T-helper 17 cell (primary cell): ENCODE measurements at places on chromosomes 6 and 20.
A peak's percentile ranks its signal among the peaks of the same experiment; 100 is the strongest.

DNA sequence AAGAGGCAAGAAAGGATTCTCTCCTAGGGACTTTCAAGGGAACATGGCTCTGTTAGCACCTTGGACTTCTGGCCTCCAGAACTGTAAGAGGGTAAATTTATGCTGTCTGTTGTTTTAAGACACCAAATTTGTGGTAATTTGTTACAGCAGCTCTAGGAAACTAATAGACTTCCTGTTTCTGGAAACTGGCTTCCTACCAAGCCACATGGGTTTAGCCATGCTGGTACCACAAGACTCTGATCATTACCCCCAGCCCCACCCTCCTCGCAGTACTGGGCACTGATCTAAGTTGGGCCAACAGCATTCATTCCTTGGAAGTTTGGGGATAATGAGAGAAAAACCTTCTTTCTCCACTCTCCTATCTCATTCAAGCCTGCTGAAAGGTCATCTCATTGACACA is 109.5 kb upstream of the SMLR1 start:
- DNase-seq: no peak

GRCh38 chr6:6251555-6252280 is 68.7 kb downstream of the F13A1 start:
- DNase-seq: no peak

GRCh38 chr20:44479643-44480042 is 4.0 kb downstream of the TTPAL start:
- DNase-seq: no peak

GRCh38 chr6:142226731-142227130 is 75.1 kb upstream of the ADGRG6 start:
- no peak for DNase-seq

- no peak for DNase-seq
These were observed 172.4 kb upstream of the SSTR4 start for GRCh38 chr20:22862671-22863230.

DNA sequence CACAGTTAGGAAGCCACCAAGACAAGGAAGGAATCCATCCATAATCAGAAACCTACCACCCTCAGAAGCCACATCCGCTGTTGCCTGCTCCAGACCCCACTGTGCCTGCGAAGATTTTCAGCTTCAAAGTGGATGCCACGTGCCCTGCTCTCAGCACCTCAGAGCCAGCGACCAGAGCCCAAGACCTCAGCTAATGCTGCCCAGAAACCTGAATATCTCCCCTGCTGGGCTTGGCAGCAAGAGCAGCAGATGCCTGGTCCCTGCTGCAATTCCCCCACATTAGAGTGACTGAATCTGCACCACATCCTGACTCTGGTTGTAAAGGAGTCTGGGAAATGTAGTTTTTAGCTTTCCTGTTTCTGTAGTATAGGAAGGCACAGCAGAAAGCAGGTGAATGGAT is 10.7 kb upstream of the ULBP3 start:
- DNase-seq: no peak

- DNase-seq: no peak
These were observed 27.0 kb downstream of the SOD2 start for GRCh38 chr6:159665868-159666635.

DNA sequence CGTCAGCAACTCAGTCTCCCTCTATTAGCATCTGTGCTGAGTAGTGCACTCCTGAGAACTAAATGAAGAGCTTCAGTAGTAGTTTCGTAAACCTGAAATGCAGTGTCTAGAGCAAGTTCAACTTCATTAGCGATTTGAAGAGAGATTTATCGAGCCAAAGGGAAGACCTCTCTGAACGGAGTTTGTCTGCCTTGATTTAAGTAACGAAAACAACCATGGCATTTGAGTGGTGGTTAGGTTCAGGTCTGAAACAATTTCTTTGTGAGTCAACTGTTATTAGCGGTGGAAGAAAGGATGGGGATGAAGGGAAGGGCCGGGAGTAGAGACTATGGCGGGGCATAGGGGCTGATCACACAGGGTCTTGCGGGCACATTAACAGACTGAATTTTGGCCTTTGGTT is 150.5 kb downstream of the BCAS1 start:
- DNase-seq: no peak

- no peak for DNase-seq
These were observed 21.5 kb downstream of the EPM2A start for GRCh38 chr6:145713773-145714172.

GRCh38 chr20:45070932-45071632 is 29.8 kb downstream of the KCNS1 start:
- no peak for DNase-seq

DNA sequence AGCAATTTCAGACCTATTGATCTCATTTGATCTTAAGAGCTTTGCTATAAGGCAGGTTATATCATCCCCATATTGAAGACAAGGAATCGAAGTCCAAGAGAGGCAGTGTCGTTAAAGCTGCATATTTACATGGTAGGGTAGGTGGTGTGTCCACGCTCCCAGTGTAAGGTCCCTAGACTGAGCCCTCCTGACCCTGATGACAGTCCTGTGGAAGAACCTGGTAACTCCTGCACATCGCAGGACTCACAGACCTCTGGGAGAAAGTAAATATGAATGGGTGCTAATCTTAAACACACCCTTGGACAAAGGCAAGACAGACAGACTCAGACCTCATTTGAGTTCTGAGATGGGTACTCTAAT is 602 bp upstream of the HLA-DPB1 start:
- no peak for DNase-seq

DNA sequence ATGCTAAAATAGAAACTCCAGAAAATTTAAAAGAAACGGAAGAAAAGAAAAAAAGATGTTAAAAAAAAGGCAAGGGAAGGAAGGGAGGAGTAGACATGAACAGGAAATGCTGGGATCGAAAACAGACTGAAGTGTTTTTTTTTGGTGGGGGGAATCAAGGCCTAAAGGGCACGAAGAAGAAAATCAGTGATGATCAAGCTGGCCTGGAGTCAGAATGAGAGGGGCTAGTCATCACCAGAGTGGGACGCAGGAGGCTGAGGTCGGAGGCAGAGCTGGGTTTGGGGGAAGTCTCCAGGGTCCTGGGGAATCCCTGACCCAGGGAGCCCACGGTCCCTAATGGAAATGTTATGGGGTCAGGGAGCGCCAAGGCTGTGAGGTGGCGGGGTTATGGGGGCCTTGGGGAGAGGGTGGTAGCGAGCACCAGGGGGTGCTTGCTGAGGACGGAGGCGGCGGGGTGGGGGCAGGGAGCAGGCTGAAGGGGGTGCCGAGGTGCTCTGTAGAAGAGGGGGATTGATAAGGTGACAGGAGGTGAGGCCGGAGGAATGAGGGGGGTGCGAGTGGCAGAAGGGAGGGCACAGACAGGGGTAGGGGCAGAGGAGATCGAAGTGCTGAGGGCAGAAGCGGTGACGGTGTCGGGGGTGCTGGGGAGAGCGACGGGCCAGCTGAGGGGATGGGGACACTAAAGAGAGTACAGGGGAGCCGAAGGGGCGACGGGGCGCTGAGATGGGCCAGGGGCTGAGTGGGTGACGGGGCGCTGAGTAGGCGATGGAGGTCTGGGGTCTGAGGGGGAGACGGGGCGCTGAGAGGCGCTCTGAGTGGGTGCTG is 684 bp downstream of the ZNFX1 start:
- DNase-seq: peak; percentile 18

DNA sequence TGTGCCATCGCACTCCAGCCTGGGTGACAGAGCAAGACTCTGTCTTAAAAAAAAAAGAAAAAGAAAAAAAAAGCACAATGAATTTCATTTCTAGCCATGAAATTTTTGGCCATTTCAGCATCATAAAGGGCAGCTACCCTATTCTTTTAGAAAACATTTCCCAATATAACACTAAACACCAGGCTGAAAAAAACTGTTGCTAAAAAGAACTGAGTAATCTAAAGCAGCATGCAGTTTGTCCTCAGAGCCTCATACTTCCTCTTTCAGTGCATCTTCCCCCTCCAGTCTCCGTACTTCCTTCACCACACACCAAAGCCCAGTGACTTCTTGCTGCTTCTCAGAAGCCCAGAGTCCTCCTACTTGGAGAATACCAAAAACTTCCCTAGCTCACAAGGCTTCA is 5.6 kb upstream of the IFNGR1 start:
- no peak for DNase-seq

DNA sequence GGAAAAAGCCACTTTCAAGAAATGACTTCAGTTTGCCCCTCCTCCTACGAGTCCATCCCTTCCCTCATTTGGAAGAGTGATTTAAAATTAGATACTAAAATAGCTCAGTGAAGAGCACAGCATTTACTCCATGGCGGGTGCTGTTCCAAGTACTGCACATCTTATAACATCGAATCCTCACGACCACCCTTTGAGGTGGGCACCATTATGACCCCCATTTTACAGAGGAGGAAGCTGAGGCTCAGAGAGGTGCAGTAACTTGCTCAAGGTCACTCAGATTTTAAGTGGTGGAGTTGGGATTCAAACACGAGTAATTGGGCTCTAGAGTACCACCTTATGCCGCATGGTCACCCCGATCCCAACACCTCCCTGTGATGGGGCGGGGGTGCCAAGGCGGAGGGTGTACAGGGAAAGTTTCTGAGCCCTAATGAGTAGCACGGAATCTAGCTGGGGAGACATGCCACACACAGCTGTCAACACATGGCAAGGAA is 25.5 kb downstream of the TTBK1 start:
- no peak for DNase-seq

- no peak for DNase-seq
These were observed 21.0 kb upstream of the RNF217 start for GRCh38 chr6:124941259-124941658.
